ENCODE measurements at places on chromosomes 16 and 17.
A peak's percentile ranks its signal among the peaks of the same experiment; 100 is the strongest.

DNA sequence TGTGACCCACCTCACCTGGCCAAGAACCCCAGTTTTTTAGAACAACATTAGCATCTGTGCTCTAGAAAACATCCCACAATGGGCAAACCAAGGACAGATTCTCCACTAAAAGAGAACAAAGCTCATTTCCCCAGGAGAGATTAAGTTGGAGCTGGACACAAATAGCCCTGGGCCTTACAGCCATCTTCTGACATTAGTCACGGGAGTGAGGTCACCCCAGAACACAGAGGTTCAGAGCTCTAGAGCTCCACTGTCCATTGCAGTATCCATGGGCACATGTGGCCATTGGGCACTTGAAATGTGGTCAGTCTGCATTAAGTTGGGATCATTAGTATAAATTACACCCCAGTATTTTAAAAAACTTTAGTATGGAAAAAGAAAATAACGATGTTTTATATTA lies 47.6 kb upstream of the RBBP6 start:
- no peak for DNase-seq

DNA sequence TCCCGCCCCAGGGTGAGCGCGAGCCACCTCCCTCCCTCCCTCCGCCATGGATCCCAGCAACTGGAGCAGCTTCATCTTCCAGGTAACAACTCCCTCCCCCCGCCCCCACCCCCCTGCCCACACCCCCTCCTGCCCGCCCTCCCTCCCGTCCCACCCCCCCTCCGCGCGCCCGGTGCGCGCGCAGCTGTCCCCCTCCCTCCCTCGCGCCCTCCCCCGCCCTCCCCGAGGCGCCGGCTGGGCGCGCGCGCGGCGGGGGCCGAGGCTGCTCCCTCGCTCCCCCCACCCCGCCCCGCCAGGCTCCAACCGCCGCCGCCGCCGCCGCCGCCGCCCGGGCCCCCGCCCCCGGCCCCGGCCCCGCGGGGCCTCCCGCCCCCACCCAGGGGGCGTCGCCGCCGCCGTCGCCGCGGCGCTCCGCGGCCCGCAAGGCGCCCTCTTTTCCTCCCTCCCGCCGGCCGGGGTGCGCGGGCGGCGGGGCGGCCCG lies at the start of gene MAZ:
TSS of gene MAZ (plus strand) at position 431 of the 481 bp plus-strand sequence. CDS start 173 bp downstream, outside the sequence.
- peak; percentile 37 for DNase-seq

- no peak for DNase-seq
Measured at GRCh38 chr16:17759451-17760390, 289.0 kb upstream of the XYLT1 start.

DNA sequence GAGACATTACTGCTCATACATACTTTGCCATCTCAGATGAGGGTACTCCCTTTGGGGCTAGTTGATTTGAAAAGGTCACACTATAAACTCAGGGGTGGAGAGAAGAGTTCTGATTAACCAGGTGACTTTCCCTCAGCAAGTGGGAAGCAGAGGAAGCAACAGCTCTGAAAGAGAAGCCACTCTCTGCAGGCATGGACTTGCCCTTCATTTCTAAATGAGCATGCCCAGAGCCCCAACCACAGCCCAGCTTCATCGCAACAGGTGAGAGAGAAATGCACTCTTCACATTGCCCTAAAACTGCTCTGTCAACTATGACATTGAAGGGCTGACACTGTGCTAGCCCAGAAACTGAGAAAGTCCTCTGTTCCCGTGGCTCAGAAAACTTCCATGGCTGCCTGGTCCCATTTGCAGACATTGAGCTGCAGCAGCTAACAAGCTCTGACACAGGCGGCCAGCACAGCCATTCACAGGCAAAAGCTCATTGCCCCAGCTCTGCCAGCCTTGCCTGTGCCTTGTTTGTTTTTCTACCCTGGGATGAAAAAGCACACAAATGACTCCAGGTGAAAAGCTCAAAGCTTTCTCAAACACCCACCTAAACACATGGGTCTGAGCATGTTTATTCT lies 419.8 kb upstream of the DYNLRB2 start:
- DNase-seq: no peak

DNA sequence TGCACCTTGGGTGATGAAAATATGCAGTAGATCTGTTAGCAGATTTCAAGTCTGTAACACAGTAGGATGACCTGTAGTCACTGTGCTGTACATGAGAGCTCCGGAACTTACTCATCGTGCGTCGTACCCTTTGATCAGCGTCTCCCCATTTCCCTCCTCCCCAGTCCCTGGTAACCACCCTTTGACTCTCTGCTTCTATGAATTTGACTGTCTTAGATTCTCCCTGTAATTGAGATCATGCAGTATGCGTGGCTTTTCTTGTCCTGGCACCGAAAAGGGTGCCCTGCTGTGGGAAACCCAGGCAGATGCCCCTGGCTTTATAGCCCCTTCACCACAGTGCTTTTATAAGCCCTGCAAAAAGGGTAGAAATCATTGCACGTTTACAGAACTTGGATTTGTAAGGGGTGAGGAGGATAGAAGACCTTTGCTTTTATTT lies 20.5 kb downstream of the CLEC16A start:
- no peak for DNase-seq

GRCh38 chr16:87561200-87562105 lies 40.9 kb upstream of the JPH3 start:
- no peak for DNase-seq

- no peak for DNase-seq
Measured at GRCh38 chr17:21272881-21273792, 11.4 kb upstream of the MAP2K3 start.

GRCh38 chr17:41793784-41794539 lies 7.5 kb upstream of the JUP start:
- no peak for DNase-seq

DNA sequence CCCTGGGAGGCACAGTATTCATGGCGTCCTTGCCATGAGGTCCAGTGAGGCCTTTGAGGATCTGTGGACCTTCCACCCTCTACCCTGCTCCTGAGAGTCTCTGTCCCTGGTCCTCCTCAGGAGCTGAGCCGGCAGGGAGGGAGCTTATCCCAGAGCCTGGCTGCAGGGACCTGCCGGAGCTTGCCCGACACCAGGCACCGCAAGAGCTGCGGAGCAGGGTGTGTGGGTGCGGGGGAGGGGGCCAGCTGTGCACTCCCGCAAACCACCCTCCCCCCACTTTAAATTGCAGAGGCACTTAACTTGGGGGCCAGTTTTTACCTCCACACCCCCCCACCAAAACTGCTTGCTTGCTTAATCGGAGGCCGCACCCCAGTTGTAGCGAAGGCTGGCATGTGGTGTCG lies 609 bp upstream of the ZNF750 start:
- no peak for DNase-seq

GRCh38 chr16:86303787-86304678 lies 206.3 kb upstream of the FOXF1 start:
- DNase-seq: no peak

DNA sequence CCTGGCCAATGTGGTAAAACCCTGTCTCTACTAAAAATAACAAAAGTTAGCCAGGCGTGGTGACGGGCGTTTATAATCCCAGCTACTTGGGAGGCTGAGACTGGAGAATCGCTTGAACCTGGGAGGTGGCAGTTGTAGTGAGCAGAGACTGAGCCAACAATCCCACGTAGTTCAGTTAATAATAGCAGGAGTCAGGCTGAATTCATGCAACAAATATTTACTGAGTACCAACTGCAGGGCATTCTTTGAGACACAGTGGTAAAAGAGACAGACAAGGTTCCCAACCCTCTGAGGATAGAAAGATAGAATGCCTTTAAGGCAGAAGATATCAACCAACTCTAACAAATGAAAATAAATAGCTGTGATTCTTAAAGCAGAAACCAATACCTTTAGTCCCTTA lies 39.1 kb downstream of the SPOP start:
- no peak for DNase-seq

Data from neural crest cell (in vitro differentiated cells).